ENCODE measurements at places on chromosomes 13 and 19.

DNA sequence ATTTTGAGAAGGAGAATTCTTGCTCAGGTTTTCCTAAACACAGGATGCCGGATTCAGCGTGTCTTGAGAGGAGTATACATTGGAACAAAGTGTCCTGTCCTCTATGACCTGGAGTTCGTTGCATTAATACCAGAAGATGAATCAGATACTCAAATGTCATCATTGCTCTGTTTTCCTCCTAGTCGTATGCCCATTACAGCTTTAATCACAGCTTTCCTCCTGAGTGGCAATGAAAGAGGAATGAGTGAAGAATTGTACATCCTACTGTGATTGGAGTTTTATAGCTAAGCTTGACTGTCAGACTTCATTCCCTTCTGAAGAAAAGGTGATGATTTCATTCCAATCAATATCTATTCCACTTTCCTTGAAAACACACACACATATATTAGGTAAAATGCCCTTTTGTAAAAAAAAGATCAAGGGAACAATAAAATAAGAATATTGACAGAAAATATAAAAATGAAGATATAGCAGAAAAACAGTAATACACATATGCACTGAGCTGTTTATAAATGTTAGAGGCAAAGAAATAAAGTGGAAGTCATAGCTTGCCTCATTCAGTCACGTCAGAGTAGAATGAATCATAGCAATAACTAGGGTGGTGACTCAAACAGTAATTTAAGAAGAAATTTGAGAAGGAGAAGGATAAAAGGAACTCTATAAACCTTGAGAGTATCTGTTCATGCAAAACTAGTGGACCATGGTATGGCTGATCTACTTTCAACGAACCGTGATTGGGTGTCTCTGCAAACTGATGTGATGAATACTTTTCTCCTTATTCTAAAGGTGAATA lies 501.5 kb downstream of the SUCLA2 start:
- DNase-seq = no peak

DNA sequence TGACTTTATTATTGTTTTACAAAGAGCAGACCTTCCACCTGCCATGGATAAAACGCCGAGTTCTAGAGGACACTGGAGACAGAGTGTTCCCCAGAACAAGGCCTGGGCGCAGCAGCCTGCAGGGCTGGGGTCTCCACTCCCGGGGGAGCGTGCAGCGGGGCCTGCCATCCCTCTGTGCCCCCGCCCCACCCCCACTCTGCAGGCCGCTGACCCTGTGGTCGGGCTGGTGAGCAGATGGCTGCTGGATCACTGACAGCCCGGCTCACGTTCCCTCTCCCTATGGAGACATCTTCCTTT lies 8.6 kb upstream of the PTBP1 start:
- DNase-seq = no peak

- DNase-seq = no peak
These were observed 296.1 kb downstream of the PCDH9 start for GRCh38 chr13:66933994-66934393.

GRCh38 chr13:51721496-51721895 lies 82.5 kb downstream of the DHRS12 start:
- DNase-seq = no peak

DNA sequence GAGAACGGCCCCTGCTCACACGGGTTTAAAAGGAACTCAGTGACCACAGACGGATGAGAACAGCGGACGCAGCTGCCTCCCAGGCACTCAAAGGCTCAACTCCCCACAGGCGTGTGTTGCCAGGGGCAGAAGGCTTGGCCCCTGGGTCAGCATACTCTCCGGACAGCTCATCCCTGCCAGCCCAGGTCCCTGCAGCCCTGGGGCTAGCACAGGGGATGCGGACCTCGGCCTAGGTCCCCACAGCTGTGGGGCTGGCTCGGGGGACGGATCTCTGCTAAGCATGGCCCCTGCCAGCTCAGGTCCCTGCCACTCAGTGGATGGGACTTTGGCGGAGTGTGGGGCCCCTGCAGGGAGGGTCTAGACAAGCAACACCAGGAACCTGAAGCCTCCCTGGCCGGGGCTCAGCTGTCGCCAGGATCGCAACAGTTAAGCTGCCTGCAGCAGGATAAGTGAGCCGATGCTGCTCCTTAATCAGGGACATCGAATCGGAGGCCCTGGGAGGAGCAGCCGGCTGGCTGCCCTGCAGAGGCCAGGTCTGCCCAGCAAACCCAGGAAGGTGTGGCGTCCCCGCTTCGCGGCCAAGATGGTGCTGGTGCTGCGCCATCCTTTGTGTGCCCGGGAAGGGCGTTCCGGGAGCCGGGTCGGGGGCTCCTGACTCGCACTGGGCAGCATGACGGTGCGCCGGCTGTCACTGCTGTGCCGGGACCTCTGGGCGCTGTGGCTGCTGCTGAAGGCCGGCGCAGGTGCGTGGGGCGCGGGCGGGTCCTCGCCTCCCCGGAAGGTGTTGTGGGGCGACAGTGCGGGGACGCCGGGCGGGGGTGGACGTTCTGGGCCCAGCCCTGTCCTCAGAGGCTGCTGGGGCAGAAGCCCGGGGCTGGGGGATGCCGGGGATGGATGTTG lies 32.5 kb downstream of the MCF2L start:
- DNase-seq = no peak

DNA sequence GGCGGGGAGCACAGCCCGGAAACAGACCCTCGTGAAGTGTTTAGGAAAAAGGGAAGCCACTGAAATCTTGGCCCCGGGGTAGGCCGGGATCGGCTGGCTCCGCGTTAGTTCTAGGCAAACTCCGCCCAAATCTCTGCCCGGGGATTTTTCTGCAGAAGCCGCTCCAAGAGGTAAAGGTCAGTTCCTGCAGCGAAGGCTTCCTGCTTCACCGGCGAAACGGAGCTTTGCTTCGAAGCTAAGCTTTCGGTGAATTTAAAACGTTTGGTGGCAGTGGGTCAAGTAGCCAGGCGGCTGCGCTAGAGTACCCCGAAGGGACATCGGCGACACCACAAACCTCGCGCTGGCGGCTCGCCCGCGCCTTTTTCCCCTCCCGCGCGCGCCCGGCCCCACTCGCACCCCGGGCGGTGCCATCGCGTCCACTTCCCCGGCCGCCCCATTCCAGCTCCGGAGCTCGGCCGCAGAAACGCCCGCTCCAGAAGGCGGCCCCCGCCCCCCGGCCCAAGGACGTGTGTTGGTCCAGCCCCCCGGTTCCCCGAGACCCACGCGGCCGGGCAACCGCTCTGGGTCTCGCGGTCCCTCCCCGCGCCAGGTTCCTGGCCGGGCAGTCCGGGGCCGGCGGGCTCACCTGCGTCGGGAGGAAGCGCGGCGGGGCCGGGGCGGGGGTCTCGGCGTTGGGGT lies 441 bp downstream of the GJB2 start:
- DNase-seq = no peak

Measured in GOT3 (cell line).